ENCODE measurements at places on chromosomes 12 and 14.
A peak's percentile ranks its signal among the peaks of the same experiment; 100 is the strongest.

- ATAC-seq = no peak
These were observed 117.2 kb upstream of the PMCH start for GRCh38 chr12:102314821-102315220.

DNA sequence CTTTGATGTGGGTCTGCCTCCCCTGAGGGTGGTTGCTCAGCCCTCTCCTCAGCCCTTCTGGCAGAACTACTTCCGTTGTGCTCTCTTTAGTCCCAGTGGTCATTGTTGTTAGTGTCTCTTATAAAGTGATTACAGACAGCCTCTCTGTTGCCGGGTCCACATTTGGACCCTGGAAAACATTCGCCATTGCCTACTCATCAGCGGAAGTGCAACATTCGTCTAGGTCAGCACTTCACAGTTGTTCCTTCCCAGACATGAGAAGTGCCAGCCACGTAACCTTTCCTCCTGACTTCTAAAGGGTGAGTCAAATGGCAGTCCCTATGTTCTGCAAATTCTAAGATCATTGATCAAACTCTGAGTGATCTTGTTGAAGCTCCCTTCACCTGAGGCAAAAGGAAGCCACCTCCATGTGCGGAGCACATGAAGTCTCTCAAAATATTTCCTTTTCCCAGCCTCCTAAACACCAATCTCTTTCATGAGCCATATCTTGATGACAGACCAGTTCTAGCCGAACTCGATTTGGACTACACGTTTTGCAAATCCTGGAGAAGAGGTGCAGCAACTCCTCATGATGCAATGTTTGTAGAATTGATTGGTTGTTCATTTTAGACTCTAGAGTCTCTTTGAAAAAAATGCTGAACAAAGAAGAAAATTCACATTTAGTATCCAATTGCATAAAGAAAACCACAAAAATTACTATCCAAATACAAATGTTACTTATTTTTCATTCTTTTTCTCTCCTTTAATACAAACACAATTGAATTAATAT is 163.8 kb downstream of the RPL10L start:
- ATAC-seq = no peak

DNA sequence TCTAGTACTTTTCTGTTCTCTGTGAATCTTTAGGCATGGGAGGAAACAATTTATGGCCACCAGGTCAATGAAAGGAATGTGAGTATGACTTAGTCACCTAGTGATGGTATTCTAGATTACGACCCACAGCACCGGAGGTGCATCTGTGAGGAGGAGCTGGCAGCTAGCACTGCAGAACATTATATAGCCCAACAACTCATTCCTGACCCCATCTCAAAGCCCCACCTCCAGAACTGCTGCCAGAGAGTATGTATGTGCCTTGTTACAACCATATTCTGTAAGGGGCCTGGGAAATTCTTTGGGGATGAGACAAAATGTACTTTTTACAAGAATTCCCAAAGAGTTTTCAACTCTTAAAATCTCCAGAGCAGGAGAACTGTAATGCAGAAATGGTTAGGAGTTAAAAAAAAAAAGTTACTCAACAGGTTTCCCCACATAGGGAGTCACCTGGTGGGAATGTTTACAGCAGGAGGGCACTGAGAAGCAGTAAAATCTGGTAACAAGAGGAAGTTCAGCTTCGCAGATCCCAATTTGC is 34.9 kb upstream of the CERS5 start:
- no peak for ATAC-seq

- ATAC-seq = no peak
These were observed 2.3 kb downstream of the NRXN3 start for GRCh38 chr14:78172428-78172827.

DNA sequence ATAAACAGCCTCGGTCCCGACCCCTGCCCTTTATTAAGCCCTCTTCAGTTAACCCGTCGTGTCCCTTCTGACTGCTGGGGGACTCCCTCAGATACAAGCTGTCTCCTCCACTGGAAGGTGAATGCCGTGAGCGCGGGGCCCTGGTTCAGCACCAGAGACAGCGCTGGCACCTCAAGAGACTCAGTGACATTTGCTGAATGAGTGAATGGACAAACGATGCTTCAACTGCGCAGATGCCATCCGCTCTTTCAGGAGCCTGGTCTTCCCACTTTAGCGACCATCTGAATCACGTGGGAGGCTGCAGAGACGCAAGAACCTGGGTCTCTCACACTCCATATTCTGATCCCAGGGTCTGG is 92.6 kb upstream of the SFSWAP start:
- no peak for ATAC-seq

DNA sequence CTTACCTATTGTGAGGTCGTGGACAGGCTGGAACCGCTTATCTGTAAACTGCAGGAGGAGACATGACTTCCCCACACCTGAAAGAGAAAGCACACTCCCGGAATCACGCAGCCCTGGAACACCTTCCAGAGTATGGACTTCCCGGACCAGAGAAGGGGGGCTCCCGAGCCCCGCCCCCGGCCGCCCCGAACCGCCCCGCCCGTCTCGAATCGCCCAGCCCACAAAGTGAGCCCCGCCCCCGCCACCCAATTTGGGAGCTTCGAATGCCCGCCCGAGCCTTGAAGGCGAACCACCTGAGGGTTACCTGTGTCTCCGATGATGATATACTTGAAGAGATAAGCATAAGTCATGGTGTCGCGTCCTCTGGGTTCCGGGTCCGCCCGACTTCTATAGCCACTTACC is 235 bp downstream of the RAB2B start:
- peak; percentile 45 for ATAC-seq

DNA sequence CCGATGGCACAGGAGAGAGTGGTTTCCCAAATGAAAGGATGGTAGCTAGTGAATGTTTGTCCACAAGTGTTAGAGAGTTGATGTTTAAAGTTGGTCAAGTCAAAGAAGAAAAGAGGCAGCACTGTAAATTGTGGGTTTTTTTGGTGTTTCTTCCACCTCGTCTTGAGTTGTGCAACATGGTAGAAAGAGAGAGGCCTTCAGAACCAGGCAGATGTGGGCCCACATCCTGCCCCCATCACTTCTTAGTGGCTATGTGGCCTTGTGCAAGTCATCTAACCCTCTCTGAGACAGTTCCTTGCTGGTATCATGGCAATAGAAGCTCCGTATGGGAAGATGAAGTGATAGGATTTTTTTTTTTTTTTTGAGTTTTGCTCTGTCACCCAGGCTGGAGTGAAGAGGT is 60.8 kb downstream of the NDUFA12 start:
- no peak for ATAC-seq

DNA sequence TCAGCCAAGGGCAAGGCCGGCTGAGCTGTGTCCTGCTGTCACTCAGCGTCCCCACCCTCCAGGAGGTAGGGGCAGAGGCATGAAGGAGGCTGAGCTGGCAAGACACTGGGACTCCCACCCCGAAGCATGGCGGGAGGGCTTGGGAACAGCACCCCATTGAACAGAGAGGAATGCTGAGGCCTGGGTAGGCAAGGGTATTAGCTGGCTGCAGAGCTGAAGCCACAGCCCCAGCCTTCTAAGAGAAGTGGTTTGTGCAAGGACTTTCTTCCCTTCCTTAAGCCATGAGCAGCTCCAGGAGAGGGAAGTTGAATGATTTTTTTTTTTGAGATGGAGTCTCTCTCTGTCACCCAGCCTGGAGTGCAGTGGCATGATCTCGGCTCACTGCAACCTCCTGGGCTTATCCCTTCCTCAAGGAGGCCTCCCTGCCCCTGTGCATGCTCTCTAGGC is 6.6 kb upstream of the CFAP73 start:
- no peak for ATAC-seq

GRCh38 chr14:38419579-38419978 is 163.7 kb upstream of the CLEC14A start:
- ATAC-seq = no peak

- no peak for ATAC-seq
These were observed 190.2 kb downstream of the TBX5 start for GRCh38 chr12:114215746-114216145.

DNA sequence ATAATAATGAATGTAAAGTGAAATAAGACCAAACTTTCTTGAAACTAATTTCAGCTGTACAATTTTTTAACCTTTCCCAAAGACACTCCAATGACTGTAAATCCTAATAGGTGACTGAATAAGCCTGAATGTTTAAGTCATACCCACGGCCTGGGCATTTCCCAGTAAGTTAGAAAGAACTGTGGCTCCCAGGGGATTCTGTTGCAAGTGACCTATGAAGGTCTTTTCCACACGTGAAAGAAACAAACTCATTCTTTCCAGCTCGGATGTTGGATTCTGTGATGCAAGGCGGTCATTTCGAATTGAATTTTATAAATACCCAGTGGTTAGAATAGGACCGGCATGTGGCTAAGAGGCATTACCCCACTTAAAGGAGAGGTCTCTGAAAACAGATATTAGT is 1134.4 kb downstream of the GALC start:
- ATAC-seq = no peak

GRCh38 chr14:92906823-92907222 is 16.1 kb upstream of the CHGA start:
- no peak for ATAC-seq

DNA sequence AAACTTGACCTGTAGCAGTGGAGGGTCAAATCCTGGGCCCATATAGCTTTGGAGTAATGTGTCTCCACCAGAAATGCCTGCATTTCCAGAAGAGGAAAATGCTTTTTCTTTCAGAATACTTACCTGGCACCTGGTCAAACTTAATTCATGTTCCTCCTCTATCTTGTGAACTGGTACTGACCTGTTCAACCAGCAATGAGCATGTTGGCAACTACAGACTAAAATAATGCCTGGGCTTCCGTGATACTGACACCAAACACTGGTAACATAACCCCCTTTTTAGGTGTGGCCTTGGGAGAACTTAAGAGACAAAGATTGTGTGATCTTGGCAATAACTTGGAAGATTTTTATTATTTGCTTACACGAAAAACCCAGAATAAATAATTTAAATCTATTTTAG is 23.8 kb upstream of the MGST1 start:
- no peak for ATAC-seq

DNA sequence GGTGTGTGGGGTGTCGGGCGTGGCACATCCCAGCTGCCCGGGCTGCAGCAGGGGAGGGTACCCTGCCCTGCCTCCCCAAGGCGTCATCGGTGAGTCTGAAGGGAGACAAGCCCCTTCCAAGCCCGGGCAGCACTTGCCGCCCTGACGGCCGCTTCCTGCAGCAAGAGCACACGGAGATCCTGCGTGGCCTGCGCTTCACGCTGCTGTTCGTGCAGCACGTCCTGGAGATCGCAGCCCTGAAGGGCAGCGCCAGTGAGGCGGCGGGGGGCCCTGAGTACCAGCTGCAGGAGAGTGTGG is 10.1 kb upstream of the PUS1 start:
- no peak for ATAC-seq

DNA sequence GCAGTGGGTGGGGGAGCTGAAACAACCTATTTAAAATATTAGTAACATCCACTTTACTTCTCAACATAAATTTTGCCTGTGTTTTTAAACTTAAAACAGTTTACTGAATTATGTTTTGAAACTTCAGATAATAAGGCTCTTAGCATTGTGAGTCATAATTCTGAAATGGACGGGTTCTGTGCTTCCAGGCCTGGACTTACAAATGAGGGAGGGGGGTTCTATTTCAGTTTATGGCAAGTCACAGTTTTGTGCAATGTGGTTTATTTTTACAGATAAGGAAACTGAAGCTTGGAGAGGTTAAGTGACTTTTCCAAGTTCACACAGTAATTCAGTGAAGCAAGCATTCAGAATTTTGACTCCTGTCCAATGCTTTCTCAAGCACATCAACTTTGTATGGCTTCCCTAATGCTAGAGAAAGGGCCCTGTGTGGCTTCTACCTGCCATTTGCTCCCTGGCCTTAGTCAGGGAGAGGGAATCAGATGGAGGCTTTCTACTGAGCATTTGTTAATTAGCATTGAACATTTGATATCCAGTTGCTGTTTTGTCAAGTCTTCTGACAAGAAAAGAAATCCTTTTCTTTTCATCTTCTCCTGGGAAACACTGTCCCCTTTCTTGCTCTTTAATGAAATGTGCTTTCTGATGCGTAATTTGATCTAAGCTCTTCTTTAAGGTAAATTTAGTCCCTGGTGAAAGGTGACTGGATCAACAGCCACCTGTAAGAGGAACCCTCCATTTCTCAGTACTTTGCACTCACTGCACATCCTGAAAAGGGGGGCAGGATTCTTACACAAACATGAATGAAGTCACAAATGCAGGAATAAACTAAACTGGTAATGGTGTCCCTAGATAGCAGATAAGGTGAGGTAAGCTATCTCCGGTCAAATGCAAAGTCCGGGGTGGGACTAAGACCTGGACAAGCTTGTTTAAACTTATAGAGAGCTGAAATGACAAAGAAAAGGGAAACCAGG is 2.5 kb upstream of the SALL2 start:
- ATAC-seq = no peak

- no peak for ATAC-seq
These were observed 605 bp downstream of the ANKRD52 start for GRCh38 chr12:56257491-56258067.

DNA sequence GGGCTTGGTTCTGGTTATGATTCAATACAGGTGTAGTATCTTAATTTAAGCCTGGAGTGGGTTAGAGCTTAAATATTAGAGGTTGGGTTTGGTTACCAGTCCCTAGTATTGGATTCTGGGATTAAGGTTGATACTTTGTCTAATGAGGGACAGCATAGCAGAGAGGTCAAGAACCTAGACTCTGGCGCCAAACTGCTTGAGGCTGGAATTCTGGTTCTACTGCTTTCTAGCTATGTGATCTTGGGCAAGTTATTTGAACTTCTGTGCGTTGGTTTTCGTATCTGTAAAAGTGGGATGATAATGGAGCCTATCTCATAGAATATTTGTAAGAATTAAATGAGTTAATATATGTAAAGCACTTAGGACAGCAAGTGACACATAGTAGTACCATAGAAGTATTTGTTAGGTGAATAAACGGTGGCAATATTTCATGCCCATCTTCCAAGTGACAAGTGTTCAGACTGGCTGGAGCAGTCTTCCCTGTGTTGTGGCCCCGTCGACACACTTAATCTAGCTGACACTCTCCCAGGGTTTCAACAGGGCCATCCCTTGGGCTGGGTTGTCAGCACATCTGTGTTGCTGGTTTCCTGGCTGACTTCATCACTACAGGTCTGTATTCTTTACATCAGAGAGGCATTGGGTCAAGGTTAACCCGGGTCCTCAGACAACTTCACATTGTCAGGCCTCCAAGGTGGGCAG is 3.0 kb downstream of the ENDOU start:
- ATAC-seq = no peak

DNA sequence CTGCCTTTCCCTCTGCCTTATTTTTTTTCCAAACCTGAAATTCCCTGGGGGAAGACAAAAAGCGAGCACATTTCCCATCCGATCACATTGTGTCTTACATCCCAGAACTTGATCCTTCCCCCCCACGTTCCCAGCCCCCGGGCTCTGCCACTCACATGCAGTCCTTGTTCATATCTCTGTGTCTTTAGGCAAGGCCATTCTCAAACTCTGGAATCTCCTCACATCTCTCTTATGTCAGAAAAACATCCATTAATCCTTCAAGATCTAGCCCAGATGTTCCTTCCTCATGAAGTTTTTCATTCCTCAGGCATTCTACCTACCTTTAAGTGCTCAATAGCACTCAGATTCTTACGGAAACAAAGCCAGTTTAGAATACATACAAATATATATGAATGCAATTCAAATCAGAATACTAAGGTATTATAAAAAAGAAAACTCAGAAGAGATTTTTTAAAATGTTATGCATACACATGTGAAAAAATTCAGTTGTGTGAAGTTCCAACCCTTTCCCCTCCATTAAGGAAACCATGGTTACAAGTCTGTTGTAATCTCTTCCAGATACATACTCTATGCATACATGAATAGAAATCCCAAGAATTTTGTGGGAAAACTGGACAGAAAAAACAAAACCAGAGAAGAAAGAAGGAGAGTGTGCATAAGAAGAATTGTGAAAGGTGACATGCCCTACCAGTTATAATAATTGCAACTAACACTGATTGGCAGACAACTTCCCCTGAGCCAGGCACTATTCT is 120.3 kb downstream of the SLC38A1 start:
- no peak for ATAC-seq
